AG04450 (cell line): ENCODE measurements at places on chromosomes 6 and 20.

DNA sequence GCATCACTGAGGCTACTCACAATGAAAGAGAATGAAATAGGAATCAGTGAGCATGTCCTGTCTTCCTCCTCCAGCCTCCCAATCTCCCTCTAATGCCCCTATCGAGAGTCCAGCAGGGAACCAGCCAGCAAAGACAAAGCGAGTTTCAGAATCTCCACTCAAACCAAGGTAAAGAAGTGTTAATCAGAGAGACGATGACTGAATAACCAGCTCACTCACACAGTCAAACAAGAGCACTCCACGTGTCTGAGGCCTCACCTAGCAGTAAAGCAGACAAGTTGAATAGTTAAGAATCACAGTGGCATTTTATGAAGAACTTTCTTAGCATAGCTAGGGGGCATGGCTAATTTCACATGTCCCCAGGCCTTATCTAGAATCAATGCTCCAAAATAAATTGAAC lies 3.3 kb upstream of the TREM1 start:
- DNase-seq, result no peak

DNA sequence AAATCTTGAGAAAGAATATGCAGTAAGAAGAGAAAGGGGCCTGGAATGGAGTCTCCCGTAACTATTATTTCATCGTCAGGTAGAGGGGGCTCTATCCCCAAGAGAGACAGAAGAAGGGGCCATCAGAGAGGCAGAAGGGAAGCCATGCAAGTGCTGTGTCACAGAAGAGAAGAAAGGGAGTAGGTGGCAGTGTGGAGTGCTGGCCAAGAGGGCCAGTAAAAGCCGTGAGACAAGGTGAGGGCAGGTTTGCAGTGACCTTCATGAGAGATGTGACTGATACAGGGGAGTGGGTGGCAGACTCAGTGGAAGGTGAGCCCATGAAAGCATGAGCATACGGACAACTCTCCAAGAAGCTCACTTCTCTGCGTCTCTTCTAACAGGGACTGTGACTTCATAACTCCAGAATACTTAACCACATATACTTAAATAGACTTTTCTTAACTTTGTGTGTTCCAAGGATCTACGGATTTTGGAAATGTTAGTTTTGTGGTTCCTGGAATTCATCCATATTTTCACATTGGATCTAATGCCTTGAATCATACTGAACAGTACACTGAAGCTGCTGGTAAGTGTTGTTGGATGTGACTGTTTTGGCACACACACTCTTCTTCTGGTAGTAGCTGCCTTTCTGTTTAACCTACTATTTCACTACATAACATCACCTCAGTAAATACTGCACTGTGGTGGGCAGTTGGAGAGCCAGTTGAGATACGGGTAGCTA lies 15.6 kb downstream of the PM20D2 start:
- no peak for DNase-seq

DNA sequence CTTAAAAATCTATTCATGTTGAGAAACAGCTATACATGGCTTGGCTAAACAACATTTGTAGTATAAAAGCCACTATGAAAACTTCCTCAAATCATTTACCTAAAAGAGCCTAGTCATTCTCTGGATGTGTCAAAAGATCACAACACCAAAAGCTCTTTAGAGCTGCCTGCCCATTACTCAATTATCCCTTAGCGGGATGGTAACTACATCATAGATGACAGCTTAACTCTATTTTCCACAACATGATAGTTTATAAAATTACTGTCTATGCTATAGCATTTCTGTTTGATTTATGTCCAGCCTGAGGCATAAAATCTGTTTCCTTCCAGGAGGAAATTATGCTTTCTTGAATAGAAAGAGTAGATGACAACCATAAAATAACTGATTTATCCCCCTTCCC lies 777.6 kb upstream of the HS3ST5 start:
- no peak for DNase-seq

GRCh38 chr6:77587963-77588362 lies 64.9 kb upstream of the MEI4 start:
- no peak for DNase-seq

DNA sequence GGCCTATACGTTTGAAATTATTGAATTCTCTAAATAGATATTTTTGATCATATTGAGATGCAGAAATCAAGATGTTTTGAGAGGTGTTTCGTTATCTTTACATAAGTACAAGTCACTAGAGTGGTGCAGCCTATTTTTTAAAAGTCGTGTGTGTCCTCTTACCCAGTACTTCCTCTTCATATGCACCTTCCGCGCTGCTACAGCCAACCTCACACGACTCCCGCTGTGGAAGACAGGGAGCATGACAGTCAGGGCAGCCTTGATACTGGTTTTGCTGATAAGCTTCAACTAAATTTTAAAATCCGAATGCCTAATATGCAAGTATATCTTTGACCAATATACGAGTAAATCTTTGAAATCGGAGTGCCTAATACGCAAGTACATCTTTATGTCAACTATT lies 16.3 kb downstream of the ROS1 start:
- no peak for DNase-seq

- DNase-seq, result no peak
Measured at GRCh38 chr6:121403964-121404363, 31.5 kb upstream of the GJA1 start.

- DNase-seq, result no peak
Measured at GRCh38 chr6:143009851-143010250, 50.8 kb upstream of the AIG1 start.

DNA sequence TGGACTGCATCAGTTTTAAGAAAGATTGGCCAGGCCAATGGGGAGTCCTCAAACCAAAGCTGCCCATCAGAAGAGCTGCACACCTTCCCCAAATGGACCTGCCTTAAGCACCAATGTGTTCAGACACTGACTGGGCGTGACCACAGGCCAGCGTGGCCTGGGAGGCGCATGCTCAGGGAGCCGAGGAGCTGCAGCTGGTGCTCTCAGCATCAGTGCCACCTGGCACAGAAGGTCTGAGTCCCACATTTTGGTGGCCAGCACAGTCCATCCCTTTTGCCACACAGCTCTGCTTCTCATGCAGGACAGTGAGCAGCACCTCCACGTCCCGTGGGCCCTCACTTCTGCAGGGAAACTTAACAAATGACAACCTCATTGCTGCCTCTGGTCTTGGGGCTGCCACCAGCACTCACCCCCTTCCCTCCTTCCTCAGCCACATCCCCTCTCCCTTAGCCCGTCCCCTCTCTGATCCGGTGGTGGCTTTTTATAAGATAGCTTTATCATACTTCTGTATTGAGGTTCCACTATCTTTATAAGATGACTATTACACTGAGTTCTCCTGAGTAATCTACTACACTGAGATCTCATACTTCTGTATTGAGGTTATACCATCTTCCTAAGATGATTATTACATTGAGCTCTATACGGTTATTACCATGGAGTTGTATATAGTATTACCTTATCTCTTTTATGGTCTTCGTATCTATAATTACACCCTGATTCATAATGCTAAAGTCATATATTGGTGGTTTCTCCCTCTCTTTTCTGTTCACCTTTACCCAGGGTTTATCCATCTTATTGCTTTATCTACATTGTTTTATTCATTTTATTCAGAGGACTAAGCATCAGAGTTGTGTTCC lies 109.1 kb downstream of the TOX2 start:
- DNase-seq, result no peak

DNA sequence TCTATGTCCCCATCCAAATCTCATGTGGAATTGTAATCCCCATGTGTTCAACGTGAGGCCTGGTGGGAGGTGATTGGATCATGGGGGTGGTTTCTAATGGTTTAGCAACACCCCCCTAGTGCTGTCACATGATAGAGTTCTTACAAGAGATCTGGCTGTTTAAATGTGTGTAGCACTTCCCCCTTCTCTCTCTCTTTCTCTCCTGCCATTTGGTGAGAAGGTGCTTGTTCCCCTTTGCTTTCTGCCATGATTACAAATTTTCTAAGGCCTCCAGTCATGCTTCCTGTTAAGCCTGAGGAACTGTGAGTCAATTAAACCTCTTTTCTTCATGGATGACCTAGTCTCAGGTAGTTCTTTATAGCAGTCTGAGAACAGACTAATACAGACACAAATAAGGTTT lies 165.4 kb downstream of the OGFRL1 start:
- DNase-seq, result no peak

DNA sequence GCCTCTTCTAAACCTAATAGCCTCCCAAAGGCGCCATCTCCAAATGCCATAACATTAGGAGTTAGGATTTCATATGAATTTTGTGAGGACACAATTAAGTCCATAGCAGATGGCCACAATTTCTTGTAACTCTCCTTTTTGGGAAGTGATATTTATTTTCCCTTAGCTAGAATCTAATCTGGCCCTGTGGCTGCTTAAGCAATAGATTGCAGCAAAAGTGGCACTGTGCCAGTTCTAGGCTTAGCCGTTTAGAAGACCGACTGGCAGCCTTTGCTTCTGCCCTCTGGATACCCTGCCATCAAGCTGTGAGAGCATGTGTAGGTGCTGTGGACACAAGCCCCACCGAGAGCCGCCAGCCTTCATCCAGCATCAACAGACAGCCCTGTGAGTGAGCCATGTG lies 15.9 kb upstream of the ADGB start:
- no peak for DNase-seq

DNA sequence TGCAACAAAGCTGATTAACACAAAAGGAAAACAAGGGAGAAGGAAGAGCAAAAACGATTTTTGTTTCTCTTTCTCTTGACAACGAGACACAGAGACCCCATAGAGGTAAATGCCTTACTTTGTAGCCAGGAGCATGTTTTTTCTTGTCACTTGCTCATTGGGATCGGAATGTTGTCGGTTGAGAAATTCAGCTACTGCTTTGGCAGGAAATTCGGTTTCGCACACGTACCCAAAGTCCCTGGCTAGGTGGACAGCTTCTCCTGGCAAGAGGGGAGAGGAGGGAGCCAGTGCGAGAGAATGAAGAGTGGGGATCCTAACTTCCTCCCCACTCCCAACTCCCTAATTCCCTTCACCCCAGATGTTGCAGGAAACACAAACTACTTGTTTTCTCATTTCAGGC lies 14.5 kb downstream of the TFAP2A start:
- DNase-seq, result no peak

GRCh38 chr6:149903938-149904611 lies 6.2 kb upstream of the RAET1E start:
- no peak for DNase-seq

DNA sequence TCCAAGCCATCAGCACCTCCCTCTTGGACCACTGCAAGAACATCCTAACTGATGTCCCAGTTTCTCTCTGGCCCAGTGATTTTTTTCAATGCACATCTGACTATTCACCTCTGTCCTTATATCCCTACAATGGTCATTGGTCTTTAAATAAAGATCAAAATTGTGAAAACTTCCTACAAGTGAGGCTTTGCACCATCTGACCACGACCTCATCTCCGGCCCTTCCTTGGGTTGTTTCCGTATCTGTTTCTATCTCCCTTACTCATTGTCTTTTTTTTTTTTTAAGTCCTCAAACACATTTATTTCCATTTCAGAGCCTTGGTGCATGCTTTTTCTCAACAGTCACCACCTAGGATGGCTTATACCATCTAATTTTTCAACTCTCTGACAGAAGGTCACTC lies 88.1 kb downstream of the IPCEF1 start:
- DNase-seq, result no peak

DNA sequence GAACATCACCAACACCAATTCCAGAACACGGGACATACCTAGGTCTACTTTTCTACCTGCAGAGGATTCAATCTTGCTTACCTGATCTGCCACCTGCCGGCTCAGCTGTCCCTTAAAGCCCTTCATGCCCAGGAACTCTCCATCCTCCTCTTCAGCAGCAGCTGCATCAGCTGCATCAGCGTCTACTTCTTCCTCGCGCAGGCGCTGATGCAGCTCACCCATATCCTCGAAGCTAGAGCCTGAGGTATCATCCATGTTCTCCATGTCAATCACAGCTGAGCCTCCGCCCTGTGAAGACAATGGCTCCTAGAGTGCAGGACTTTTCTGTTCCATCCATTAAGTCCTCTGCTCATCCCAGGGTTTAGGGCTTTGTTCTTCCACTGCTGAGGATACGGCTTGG lies 918 bp downstream of the YIPF3 start:
- DNase-seq, result no peak

DNA sequence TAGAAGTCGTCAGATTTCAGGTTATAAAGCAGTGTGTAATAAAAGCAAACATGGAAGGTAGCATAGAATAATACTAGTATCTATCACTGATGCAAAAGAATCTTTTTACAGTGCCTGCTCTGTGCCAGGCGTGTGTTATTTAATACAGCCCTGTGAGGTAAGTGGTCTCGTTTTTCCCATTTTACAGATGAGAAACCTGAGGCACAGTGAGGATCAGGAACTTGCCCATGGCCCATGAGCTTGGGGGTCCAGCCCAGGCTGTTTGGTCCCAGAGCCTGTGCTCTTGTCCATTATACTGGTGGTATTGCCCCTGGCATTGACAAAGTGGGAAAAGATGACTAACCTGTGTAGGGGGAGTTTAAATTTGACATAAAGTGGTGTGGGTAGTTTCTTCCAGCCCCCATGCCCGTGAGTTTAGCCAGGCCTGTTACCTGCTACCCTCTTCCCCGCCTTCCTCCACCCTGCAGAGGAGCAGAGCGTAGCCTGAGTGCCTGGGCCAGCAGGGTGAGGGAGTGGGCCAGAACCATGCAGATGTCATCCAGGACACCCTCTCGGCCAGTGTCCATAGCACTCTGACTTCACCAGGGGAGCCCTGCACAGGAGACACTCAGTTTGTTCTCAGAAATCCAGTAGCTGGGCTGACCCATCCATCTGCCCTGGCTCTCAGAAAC lies 16.6 kb downstream of the WRNIP1 start:
- no peak for DNase-seq

GRCh38 chr20:4068708-4069107 lies 53.4 kb upstream of the RNF24 start:
- no peak for DNase-seq

- DNase-seq, result no peak
Measured at GRCh38 chr6:112279031-112279935, 24.9 kb upstream of the LAMA4 start.

DNA sequence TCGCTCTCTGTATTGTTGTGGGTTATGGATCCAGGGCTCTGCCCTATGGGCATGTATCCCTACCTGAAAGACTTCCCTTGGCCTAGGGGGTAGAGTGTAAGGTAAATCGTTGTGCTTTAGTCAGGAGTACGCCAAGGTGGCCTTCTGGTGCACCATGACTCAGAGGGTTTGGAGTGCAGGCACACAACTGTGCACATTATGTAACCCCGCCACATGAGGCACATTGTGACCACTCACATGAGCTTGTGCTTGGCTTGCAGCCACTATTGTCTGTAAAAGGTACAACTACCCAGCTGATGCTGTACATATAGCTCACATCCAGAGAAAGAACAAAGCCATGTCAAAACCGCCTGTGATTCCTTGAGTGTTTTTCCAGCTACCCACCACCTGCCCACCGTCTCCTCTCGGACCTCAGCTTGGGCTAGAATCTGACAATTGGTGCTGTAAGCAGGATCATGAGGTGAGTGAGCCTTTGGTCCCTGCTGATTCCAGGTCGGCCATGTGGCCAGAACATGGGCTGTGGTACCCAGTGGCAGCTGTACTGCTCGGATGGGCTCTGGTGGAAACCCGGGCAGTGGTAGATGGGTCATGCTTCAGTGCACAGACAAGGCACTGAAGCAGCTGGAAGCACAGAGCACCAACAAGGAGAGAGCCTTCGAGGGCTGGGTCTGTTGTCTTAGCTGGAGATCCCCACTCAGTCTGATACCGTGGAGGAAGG lies 33.8 kb downstream of the HDDC2 start:
- DNase-seq, result no peak
